Smooth muscle cell of the brain vasculature (primary cell): ENCODE measurements at places on chromosomes 3 and 15.

DNA sequence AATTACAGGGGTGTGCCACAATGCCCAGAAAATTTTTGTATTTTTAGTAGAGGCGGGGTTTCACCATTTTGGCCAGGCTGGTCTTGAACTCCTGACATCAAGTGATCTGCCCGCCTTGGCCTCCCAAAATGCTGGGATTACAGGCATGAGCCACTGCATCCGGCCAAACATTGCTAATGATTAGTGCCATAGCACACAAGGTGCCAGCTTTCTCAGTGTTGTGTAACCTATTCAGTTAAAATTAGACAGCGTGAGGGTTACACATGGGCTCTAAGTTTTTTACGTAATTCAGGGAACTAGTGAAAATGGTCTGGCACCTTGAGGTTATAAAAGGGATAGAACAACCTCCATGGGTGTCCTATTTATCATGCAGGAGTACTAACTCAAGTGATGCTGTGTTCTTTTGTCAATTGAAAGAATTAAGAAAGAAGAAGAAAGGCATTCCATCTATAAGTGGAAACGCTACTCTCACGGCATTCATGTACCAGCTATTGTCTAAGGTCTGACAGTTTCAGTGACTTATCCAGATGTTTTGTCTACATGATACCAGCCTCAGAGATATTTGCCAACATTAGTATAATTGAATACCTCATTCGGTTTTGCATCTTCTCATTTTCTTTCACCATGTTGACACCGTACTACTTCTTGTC, 84.7 kb downstream of the EOMES start:
- no peak for DNase-seq

GRCh38 chr3:187738071-187738330, 7.3 kb downstream of the BCL6 start:
- no peak for DNase-seq

GRCh38 chr3:124383051-124383450, 347.2 kb upstream of the UMPS start:
- DNase-seq: no peak

DNA sequence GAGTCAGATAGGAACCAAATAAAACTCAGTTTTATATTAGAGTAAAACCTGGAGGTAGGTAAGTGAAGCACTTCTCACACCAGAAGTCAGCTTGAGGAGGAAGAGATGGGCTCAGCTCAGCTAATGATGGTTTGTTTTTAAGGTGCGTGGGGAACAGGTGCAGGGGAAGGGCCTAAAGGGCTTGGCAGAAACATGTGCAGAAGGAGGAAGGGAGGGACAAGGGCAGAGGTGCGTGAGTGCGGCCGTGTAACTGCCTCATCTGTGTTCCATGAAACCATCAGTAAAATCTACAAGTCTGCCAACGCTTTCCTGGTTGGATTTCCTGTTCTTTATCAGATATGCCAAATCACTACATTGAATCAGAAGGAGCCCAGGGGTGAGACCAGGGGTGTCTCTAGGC, 19.9 kb downstream of the FYCO1 start:
- no peak for DNase-seq

- DNase-seq: peak; percentile 40
Observed at GRCh38 chr15:73897441-73898261, 24.3 kb downstream of the TBC1D21 start.
